ENCODE measurements at places on chromosomes 4 and X.
A peak's percentile ranks its signal among the peaks of the same experiment; 100 is the strongest.

DNA sequence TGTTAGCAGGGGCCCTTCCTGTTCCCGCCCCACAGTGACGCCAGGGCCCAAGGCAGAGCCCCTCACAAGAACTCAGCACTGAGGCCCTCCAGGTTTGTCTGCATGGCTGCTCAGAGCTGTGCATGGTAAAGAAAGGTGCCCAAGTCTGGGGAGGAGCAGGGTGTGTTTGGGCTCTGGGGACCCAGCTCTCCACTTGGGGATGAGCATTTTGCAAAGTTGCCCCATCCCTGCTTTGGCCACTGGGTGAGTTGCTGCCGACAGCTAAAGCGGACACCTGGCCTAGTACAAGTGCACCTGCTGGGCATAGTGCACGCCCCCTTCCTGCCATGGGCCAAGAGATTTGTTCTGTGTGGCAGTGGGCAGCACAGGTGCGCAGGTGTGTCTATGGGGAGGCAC is 2.0 kb upstream of the MXD4 start:
- ATAC-seq = no peak

DNA sequence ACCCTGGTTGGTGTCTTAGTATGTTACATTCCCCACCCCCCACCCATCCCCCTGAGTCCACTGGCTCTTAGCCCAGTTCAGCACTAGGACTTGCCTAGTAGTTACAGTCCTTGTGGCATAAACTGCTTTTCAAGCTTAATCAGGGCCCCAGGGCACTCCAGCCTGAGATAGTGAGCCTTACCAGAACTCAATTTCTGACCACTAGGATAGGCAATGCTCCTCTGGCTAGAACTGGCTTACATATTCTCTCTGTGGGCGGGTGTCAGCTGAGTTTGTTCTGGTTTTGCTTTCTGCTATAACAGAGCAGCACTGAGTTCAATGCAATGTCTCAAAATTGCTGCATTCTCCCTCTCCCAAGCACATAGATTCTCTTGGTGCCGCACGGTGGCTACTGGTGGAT is 391.4 kb upstream of the DIPK2B start:
- ATAC-seq = no peak

GRCh38 chrX:66004928-66005829 is 34.7 kb downstream of the VSIG4 start:
- ATAC-seq = no peak

DNA sequence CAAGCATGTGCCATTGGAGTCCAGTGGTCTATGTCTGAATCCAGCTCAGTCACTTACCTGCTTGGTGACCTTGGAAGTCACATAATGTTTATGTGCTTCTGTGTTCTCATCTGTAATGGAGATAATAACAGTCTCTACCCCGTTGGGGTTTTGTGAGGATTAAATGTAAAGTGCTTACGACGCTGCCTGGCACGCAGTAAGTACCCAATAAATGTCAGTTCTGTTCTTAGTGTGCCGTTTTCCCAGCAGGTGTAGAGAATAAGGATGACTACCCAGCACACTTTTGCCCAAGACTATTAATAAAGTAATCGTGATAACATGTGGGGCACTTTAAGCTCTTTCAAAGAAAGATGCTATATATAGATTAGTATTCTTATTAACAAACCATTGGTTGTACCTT is 56.7 kb downstream of the MTM1 start:
- ATAC-seq = no peak

GRCh38 chr4:683247-683897 is 5.6 kb downstream of the SLC49A3 start:
- ATAC-seq = no peak

DNA sequence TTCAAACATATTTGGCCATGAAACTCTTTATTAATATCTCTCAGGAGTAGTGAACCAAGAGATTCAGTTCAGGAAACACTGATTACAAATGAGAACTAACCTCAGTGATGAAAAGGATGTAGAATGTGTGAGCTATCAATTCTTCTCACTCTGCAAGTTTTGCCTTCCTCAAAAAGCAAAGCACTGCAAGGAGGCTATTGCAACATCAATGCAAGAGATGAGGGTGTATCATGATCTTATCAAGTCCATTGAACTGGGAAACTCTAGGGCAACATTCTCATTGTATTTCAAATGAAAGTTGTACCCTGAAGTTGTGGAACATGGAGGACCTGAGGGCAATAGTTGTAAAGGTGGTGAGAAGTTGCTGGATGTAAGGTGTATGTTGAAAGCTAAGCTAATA is 56.4 kb upstream of the VEGFC start:
- no peak for ATAC-seq

- peak; percentile 33 for ATAC-seq
These were observed at the start of gene RNF175 for GRCh38 chr4:153759407-153760316. Gene RNF175, minus strand, starts transcription at chr4:153760024. Its CDS starts 162 bp downstream, at chr4:153759862.

DNA sequence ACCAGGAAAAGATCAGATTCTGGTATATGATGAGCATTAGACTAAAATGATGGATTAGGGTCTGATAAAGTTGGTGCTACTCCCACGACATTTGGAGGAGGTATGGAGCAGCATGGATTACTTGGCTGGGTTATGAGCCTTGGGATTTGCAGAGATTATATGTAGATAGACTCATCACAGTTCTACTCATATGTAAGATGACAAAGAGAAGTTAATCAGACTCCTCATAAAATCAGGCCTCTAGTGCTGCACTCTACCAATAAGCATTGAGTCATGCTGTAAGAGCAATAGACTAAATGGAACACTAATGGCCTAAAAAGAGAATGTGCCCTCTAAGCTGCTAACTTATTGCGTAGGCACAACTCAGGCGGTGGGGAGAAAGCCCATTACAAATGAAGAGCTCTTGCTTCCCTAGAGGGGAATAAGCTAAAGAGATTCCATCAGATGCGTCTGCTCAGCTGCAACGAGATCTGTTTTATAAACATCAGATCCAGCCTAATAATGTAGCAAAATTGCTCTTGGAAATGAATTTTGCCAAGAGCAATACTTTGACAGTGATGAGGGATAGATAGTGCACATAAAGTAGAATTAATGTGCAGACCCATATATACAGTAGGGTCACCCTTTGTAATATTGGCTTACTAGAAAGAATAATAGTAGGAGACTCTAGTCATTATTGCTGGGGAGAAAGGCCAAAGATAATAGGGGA is 17.5 kb downstream of the LIAS start:
- ATAC-seq = no peak

GRCh38 chr4:19580095-19580494 is 671.6 kb upstream of the SLIT2 start:
- ATAC-seq = no peak

DNA sequence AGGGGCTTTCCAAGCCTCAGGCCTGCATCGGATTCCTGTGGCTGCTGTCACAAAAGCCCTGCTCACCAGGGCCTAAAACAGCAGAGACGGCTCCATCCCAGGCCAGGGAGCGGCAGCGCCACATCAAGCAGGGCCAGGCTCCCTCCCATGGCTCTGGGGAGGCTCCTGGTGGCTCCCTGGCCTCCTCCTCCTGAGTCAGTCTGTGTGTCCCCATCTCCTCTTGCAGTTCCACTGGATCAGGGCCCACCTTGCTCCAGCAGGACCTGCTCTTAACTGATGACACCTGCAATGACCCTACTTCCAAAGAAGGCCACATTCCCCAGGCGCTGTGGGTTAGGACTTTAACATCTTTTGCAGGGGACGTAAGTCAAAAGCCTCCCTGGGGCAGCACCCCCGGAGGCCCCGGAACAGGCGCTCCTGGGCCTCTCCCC is 51.9 kb downstream of the CPZ start:
- ATAC-seq = no peak

- no peak for ATAC-seq
These were observed 81.6 kb upstream of the KLF3 start for GRCh38 chr4:38582445-38582844.

DNA sequence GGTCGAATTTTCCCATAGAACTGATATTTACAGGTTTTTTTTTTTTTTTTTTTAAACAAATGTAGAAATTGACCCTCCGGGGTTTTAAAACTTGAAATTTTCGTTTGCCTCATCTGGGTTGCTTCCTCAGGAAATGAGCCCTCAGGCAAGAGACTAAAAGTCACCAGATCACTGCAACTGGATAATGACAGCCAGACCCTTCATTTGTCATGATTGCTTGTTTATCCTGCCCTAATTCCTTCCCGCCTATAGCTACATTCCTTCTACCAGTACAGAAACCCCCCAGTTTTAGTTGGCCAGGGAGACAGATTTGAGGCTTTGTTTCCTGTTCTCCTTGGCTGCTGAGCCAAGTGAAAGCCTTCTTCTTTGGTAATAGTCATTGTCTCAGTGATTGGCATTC is 44.0 kb upstream of the IGFBP7 start:
- ATAC-seq = no peak

DNA sequence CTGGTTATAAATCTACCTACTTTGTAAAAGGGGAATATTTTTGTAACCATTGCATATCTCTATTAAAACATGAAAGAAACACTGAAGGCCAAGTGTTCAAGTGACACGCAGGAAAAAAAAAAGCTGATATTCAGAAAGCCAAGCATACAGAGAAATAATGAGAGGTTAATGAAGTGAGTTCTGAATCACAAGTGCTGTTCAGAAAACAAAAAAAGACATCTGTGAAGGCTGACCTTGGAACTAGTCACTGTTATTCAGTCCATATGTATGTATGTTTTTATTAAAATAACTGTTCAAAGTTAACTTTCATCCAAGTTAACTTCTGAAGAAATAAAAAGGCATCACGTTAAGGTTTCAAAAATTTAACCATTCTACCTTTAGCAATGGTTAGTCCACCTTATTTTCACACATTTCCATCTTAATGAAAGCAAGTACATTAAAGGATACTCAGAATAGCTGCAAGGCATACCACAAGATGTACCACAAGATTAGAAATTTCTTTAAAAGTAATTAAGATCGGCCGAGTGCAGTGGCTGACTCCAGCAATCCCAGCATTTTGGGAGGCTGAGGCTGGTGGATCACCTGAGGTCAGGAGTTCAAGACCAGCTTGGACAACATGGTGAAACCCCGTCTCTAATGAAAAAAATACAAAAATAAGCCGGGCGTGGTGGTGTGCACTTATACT is 31.4 kb downstream of the SH3RF1 start:
- ATAC-seq = no peak

- no peak for ATAC-seq
These were observed 12.6 kb downstream of the GRIPAP1 start for GRCh38 chrX:48989483-48989882.

DNA sequence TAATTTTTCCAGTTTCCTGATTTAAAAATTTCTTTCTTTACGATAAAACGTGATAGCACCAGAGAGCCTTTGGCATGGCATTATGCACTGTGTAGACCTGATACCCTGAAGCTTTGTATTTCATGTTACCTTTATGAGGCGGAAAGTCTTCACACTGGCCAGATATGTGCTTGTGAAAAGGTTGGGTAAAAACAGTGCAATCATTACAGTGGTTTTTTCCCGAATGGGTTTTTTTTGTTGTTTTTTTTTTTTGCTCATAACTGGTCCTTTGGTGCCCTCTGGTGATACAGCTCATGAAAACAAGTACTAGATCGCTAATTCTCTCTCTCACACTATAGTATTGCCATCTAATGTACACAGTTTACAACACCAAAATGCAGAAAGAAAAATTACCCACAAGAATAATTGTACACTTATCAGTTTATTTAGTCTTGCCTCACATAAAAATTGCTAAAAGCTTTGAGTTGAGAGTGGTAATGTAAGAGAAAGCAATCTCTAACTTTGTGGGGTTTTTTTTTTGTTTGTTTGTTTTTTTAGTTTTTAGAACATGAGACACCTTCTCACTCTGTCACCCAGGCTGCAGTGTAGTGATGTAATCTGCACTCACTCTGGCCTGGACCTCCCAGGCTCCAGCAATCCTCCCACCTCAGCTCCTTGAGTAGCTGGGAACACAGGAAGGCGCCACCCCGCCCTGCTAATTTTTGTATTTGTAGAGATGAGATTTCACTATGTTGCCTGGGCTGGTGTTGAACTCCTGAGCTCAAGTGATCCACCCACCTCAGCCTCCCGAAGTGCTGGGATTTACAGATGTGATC is 21.3 kb downstream of the SPCS3 start:
- ATAC-seq = peak; percentile 24

- no peak for ATAC-seq
These were observed 495.2 kb downstream of the INPP4B start for GRCh38 chr4:142350871-142351270.

GRCh38 chr4:52755426-52755825 is 4.2 kb upstream of the ERVMER34-1 start:
- ATAC-seq = no peak

DNA sequence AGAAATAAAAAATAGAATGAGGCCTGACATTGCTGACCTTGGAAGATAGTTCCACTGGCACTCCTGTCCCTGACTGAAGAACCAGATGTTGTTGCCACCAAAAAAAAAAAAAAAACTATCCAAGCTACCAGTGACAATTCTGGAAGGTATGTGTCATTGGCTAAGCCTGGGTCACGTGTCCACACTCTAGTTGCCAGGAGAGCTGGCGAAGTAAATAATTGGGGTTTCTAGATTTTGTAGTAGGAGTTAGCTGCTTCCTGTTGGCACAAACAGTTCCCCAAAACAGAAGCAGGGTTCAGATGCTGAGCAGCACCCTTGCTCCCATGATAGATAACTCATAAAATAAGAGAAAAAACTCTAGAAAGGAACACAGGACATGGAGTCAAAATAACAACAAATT is 20.5 kb downstream of the MND1 start:
- no peak for ATAC-seq

DNA sequence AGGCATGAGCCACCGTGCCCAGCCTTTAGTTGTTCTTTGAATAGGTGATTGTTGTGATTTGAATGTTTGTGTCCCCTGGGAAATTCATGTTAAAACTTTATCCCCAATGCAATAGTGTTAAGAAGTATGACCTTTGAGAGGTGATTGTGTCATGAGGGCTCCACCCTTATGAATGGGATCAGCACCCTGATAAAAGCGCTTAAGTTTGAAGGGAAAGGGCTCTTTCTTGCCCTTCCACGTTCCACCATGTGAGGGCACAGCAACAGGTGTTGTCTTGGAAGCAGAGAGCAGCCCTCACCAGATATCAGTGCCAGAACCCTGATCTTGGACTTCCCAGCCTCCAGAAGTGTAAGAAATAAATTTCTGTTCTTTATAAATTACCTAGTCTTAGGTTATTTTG is 33.7 kb upstream of the RP2 start:
- no peak for ATAC-seq

- ATAC-seq = no peak
These were observed 223.0 kb downstream of the MID1 start for GRCh38 chrX:10397349-10397748.

- ATAC-seq = no peak
These were observed 499.6 kb downstream of the PPARGC1A start for GRCh38 chr4:23390246-23390645.

- no peak for ATAC-seq
These were observed 192.3 kb downstream of the TLL1 start for GRCh38 chr4:166065324-166065723.

GRCh38 chr4:25297528-25298242 is 14.9 kb upstream of the ZCCHC4 start:
- no peak for ATAC-seq

GRCh38 chrX:2708021-2708420 is 16.9 kb downstream of the CD99 start:
- no peak for ATAC-seq

DNA sequence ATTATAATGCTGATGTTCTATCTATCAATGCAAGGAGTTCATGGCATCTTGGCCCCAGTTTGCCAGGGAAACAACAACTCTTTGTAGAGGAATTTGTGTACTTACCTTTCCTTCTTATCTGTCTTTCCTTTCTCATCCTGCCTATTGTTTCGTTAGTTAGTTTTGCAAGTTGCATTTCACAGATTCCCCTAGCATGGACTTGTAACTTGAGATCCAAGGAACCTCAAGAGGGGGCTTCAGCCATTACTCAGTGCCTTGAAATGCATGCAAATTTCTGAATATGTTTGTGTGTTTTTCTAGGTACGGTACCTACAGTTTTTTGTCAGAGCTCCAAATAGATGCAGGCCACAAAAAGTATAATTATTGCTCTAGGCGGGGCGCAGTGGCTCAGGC is 203.6 kb downstream of the LDB2 start:
- no peak for ATAC-seq

GRCh38 chr4:31474221-31474620 is 754.1 kb downstream of the PCDH7 start:
- no peak for ATAC-seq
